Activated CD8-positive, alpha-beta memory T cell treated with anti-CD3 and anti-CD28 coated beads for 1 hour (primary cell): ENCODE measurements at places on chromosomes 3 and 15.
A peak's percentile ranks its signal among the peaks of the same experiment; 100 is the strongest.

GRCh38 chr3:4309491-4310128 lies 6.4 kb downstream of the SETMAR start:
- DNase-seq = no peak

DNA sequence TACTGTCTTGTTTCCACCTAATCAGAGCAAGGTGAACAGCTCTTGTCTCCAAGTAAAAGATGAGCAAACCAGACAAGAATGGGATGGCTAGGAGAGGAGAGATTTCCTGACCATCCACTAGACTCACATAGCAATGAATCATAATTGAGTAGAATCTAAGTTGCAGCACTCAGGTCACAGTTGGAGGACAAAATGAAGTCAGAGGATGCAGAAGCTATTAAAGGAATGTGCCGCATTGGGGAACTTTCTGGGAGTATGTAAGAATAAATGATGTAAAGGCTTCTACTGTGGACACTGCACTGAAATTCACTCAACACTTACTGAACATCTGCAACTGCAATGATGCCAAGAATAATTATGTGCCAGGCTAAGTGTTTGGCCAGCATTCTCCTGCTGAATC lies 217.4 kb upstream of the WNT5A start:
- DNase-seq = no peak

DNA sequence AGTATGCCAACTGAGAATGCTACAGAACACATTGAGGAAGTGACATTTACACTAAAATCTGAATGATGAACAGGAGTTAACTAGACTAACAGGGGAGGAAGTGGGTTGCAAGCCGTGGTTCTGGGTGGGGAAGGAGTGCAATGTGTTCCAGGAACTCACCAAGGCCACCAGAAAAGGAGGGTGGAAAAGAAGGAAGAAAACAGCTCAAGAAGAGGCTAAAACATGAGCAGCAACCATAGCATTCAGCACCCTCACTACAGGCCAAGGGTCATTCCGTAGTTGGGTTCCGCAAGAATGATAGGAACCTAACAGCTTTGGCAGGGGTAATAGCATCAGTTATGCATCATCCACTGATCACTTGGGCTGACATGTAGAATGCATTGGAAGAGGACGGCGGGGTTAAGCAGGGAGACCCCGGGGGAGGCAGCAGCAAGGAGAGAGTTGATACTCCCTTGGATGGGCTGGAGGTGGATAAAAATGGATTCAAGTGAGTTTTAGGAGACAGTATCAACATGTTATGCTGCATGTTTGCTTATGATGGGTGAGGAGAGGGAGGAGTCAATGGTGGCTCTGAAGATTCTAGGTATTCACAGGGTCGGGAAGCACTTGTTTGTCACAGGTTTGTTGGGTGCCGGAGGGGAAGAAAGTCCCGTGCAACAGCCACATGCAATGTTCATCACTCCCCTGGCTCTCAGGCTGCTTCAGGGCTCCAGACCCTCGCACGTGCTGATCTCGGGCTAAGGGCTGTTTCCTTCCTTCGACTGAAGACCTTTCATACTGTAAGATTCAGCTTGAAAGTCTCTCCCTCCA lies 53.2 kb downstream of the LIPC start:
- DNase-seq = no peak

- no peak for DNase-seq
These were observed at the start of gene CXCR6 for GRCh38 chr3:45943207-45943846. Gene CXCR6, plus strand, starts transcription at chr3:45943464. Its CDS starts 3,018 bp downstream, at chr3:45946482.

DNA sequence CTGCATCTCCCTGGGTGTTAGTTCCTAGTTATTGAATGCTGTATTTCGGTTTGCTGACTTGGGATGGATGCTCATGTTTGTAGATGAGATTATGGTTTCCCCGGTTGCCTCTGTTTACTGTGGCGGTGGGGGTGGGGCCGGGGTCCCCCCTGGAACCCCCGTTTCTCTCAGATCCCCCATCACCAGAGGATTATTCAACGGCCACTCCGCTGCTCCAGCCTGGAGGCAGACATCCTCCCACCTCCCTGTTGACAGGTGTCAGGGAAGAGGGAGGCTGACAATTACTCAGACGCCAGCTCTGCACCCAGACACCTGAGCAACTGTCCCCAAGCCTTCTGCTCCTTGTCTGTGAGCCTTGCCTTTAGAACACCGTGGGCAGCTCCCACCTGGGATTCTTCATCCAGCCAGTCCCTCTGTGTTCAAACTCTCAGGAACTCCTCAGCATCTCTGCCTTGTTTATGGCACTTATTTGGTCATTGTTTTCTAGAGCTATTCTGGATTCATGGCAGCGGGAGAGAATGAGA lies 95.9 kb upstream of the PRR20G start:
- DNase-seq = no peak

- peak; percentile 52 for DNase-seq
These were observed 33.1 kb downstream of the GRK7 start for GRCh38 chr3:141796081-141796888.

- DNase-seq = no peak
These were observed 443.9 kb downstream of the DIPK2A start for GRCh38 chr3:144415492-144415891.

DNA sequence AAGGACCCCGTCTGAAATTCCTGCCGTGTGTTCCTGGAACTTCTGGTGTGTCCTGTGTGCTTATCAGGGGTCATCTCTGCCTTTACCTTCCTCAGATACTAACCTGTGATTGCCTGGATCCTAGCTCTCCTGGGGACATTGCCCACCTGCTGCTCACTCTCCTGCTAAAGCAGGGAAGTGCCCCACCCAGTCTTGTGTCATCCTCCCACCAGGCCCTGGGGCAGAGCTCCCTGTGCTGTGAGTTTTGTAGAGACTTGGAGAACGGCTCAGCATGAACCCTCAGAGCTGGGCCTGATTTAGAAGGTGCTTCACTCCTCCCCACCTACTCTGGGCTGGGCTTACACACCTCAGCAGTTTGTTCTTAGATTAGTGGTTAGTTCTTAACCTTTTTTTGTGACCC lies 3.8 kb upstream of the TMEM44 start:
- DNase-seq = no peak

DNA sequence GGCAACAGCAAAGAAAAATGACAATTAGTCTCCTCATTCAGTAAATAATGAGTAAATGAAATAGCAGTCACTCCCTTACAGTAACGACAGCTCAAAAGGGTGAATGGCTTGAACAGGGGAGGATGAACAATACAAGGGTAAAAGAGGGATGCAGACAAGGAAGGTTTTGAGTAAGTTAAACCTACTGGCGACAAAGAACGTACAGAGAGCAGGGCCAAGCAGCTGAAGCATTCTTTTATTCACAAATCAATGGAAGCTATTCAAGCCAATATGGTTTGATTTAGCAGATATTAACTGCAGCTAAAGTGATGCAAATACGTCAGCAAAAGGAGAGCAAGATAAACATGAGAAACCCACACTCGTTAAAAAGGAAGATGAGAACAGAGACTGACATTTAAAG lies 90.7 kb upstream of the ICE2 start:
- no peak for DNase-seq

DNA sequence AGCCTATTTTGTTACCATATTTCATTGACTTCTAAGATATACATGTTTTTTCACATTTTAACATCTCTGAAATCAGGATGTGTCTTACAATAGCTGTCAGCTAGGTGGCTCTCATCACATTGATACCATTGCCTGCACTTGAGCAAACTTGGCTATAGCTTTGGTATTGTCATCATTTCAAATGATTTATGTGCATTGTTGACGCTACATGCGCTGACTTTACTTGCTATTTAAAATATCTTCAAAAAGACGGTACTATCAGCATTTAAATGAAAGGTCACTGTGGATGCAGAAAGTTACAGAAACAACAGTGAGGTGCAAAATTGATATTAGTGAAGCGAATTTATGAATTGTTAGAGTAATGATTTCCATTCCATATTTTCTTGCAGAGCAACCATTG lies 54.0 kb upstream of the ABHD2 start:
- DNase-seq = no peak

DNA sequence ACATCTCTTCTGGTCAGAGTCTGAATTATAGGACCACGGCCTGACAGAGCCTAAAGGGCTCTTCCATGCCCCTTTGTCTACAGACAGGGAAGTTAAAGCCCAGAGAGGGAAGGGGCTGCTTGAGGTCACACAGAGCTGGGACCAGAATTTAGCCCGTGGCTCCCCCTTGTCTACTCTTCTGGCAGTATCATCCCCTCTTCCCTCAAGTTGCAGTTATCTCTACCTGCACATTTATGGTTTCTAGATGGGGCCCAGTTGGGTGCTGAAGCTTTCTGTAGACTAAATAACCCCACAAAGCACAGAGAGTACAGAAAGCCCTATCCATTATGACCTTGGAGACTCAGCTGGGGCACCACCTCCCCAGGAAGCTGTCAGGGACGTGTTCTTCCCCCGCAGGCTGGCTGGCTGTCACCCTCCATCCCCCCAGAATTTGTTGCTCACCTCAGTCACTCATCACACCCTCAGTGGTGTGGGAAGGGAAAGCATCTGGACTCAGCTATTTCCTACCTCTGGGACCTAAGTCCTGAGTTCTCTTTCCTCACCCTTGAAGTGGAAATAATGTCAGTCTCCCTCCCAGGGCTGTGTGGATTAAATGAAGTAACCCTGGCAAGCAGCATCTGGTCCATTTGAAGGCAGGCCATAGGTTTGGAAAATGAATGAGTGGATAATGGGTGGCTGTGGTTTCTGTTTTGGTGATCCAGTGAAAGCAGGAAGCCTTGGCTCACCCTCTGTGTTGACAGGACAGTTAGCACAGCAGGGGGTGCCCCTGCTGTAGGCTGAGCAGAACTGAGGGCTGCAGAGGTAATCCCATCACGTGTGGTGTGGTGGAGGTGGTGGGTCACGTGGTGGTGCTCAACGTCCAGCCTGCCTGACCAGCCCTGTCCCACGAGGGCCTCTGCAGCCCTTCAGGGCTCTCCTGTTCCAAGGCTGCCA lies 16.3 kb downstream of the ACOX2 start:
- DNase-seq = no peak

DNA sequence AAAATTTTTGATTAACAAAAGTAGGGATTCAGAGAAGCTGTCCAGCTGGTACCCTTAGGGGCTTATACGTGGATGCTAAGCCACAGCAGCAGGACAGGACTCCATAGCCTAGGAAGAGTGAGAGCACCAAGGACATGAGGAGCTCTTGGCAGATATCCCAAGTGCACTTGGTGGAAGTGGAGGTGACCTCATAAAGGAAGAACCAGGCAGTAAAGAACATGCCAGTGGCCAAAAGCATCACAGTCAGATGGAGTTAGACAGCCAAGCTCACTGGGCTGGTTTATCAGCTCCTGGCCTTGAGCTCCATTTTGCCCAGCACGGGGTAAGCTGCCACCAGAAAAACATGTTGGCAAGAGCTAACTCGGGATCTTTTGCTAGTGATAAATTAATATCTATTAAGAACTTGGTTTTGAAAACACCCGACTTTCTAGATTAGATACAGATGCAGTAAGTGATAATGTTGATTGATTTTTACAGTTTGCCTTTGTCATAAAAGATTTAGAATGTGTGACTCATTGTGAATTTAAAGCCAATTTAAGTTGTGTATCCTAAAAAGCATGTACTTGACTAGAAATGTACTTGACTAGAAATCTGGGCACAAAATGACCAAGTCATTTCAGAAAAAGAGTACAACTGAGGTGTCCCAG lies 108.0 kb downstream of the CMSS1 start:
- no peak for DNase-seq

- no peak for DNase-seq
These were observed 799.3 kb downstream of the DIPK2A start for GRCh38 chr3:144770915-144771351.

DNA sequence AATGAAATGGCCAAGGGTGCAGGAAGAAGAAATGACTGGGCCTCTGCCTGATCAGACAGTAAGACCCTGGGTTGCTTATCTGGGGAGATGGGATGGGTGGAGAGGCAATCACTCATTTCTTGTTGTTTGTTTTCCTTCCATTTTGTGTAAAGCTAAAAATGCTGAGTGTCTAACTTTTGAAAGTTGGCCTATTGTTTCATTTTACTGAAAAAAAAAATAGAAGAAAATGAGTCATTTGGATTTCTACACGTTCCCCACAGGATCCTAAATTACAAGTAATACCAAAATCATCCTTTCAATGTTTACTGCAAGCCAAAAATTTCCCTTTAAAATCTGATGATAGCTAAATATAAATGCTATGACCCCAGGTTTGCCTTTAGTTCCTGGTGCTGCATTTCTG lies 30.6 kb downstream of the PTX3 start:
- DNase-seq = no peak

DNA sequence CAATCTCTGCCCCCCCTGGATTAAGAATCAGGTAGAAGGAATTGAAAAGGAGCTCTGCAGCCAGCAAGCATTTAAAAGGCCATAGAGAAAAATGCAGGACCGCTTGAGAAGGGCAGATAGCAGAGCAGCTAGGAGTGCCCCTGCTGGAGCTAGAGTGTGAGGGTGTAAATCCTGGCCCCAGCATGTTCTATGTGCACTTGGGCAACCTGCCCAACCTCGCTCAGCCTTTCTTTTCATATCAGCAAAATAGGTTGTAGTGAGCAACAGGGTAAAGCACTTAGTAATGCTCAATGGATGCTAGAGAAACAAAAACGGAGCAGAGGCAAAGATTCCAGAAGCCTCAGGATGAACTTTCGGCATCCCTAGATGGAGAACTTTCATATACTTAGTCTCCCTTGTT lies 25.0 kb upstream of the THBS1 start:
- DNase-seq = no peak

DNA sequence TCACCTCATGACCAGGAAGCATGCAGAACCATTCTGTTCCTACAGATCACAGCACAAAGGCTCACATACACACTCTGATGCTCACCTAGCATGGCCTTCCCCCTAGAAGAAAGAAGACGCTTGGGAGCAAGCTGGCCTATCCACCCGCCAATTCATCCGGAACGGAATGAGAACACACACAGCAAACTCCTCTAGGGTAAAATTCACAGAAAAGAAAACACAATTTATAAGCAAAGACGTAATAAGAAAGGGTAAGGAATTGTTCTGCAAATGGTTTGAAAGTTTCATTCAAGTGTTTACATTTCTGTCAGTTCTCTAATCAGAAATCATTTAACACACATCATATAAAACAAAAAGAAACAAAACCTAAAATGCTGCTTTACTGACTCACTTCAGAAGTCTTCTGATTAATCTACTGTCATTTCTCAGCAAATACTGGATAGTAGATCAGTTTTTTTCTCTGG lies 218.1 kb downstream of the OSBPL10 start:
- DNase-seq = no peak

DNA sequence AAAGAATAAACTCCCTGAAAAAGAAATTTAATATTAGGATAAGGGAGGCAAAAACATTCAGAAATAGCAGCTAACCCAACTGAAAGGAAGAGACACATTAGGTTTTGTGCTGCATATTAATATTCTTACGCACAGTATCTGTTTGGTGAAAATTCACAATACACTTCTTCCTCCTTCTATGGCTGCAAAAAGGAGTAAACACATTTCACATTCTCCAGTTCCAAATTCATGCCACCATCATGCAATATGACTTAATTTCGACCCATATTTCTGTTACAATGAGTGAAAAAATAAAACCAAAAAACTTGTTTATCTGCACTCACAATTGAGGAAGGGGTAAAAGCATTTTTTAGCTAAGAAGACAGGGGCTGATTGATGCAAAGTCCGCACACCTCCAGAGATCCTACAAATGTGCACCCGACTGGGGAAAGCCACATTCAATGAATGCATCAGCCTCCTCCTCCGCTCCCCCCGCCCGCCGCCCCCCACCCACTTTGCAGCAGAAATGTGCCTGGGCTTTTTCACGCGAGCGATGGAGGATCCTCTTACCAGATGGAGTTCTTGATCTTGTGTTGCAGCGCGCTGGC lies 1.0 kb downstream of the RFX7 start:
- DNase-seq = no peak
